ENCODE measurements at places on chromosomes 6 and 20.

DNA sequence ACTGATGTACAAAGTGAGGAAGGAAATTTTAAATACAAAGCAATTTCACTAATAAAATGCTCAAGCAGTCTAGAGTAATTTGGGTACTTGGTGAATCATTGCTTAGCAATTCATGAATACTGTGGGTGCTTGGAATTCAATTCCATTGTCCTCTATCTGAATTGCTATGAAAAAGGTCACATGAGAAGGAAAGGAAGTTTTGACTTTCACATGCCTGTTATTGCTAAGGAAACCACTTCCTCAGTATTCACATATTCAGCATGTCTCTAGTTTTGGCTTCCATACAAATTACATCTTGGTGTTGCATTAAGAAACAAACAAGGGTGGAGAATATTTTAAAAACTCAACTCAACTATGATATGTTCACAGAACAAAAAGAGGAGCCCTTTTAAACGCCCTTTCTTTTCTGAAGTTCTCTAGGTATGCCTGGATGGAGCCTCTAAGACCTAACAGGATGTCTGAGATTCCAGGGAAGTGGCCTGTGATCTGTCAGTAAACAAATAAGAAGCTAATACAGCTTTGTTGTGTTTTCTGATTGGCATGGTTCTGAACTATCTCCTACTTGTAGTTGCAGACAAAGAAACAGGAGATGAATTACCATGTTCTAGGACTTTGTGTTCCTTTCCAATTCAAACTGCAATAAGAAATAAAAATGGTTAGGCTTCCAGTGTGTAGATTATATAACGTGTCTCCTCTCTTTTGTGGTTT, 190.4 kb downstream of the OGFRL1 start:
- DNase-seq = no peak

GRCh38 chr6:63517221-63517620, 55.1 kb upstream of the LOC128125822 start:
- DNase-seq = no peak

- DNase-seq = no peak
Measured at GRCh38 chr20:10540636-10541493, 105.8 kb downstream of the SLX4IP start.

GRCh38 chr6:45916692-45917091, 99.0 kb downstream of the CLIC5 start:
- no peak for DNase-seq

DNA sequence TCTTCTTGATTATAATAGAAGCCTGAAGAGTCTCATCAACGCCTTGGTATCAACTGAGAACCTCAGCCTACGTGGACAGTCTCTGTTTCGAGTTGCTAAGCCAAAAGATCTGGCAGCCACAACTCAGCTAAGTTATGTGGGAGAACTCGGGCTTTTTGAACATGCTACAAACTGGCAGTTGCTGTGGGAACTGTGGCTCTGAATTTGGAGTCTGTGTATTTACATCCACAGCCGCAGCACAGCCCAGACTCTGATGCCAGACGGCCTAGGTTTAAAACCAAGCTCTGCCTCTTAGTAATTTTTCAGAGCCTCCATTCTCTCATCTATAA, 35.8 kb downstream of the RIPOR2 start:
- DNase-seq = no peak

GRCh38 chr20:48231253-48231930, 446.1 kb upstream of the SULF2 start:
- DNase-seq = no peak

DNA sequence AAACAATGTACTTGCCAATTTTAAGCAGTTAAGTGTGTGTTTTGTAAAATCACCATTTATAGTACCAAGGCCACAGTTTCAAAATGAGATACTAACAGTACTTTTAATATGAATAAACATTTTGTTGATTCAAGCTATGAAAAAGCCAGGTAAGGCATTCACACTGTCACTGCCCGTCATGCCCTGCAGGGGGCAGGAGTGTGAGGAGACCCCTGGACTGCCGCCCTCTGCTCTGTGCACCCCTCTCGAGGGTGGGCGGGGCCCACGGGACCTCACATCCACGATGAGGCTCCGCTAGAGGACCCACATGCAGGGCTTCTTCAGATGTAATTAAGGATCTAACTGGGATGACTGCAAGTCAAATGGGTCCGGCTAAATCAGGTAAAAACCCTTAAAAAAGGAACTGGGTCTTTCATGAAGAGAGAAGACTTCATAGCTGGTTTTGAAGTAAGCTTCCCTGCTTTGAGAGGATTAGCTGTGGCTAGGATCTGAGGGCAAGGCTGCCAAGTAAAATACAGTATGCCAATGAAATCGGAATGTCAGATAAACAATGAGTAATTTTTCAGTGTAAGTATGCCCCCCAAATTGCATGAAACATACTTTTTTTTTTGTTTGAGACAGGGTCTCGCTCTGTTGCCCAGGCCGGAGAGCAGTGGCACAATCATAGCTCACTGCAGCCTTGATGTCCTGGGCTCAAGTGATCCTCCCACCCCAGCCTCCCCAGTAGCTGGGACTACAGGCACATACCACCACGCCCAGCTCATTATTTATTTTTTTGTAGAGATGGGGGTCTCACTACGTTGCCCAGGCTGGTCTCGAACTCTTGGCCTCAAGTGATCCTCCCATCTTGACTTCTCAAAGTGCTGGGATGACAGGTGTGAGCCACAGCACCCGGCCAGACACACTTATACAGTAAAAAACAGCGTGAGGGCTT, 18.7 kb downstream of the DIDO1 start:
- no peak for DNase-seq

DNA sequence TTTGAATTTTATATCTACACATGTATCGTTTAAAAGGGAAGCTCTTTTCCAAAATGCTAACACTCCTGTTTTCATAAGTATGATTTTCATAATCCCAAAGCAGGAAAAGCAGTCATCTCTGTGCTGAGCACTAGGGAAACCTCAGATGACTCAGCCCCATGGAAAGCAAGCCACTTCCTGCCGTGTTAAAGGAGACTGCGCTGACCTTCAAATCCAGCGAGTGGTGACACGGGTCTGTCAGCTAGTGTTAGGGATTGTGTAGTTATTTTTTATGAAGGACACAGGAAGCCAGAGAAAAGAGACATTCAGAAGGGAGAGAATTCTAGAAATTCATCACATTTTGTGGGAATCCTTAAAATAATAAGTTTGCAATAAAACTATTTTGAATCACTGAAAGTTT, 57.0 kb upstream of the CD93 start:
- peak; percentile 57 for DNase-seq

Measured in bone marrow (tissue), 2 donors.